ENCODE measurements at places on chromosomes 1 and 21.

DNA sequence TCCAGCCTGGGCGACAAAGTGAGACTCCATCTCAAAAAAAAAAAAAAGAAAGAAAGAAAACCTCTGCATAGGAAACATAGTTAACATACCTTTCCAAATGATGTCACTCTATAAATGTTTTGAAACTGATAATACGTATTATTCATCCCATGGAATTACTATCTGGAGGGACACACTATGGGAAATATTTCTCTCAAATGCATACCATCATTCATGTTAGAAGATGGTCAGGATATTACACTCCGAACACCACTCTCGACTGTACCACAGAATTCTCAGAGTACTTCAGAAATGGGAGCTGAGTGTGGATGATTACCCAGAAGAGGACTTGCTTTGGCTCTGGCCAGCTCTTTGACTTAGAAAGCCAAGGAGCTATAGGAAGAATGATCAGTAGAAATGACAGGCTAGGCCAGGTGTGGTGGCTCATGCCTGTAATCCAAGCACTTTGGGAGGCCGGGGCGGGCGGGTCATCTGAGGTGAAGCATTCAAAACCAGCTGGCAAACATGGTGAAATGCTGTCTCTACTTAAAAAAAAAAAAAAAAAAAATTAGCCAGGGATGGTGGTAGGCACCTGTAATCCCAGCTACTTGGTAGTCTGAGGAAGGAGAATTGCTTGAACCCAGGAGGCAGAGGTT is 5.2 kb upstream of the LIN28A start:
- DNase-seq = no peak

DNA sequence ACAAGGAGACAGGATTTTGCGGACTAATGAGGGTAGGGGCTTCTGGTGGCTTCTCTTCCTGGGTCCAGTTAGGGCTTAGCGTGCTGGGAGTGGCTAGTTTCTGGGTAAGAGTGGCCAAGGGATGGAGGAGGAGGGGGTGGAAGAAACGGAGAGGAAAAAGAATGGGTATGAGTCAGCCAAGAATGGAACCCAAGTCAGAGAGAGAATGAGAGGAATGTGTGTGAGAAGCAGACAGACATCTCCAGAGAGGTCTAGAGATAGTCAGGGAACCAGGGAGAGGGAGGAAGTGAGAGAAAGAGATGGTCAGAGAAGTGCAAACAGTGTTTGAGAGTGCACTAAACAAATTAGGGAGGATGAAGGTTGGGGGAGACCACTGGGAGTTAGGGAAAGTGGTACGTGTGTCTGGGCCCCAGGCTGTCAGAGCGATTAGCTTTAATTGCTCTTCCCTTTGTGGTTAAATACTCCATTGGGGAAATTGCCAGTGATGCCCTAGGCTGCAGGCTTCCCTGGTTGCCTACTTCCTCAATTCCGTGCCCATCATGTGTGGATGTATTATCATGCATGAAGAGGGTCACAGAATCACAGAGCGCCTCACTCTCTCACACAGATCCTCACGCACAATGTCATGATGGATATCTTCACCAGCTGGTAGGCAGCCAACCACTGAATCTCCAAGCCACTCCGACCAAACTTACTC is 1.4 kb downstream of the PEA15 start:
- DNase-seq = no peak

GRCh38 chr1:15810073-15810472 is 2.6 kb upstream of the UQCRHL start:
- no peak for DNase-seq

- peak; percentile 9 for DNase-seq
These were observed 21.8 kb downstream of the EXOC8 start for GRCh38 chr1:231315887-231316286.

- no peak for DNase-seq
These were observed 43.2 kb downstream of the HIVEP3 start for GRCh38 chr1:41875487-41875886.

- DNase-seq = no peak
These were observed 232.6 kb upstream of the C1orf174 start for GRCh38 chr1:4132352-4133296.

DNA sequence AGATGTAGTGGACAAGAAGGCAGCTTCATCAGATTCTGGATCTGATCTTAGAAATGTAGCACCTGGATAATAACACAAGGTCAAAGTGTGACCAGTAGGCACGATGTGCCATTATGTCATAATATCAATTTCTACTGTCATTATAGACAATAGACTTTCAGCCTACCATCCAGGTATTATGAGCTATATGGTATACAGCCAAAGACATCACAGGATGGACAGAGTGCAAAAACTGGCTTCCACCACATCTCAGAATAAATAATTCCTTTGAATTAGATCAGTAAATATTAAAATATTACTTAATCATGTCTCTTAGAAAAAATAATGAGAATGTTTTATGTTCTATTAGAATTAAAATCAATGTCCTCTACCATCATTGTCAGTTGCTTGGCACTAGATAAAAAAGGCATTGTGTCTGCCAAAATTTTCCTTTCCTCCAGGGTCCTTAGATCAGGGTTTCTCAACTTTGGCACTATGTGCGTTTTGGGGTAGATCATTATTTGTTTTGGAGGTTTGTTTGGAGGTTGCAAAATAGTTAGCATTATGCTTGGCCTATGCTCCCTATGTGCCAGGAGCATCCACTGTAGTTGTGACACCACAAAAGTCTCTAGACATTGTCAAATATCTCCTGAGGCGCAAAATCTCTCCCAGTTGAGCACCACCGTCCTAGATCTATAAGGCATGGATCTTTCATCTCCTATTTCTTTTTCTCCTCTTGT is 86.7 kb upstream of the NRIP1 start:
- DNase-seq = no peak

DNA sequence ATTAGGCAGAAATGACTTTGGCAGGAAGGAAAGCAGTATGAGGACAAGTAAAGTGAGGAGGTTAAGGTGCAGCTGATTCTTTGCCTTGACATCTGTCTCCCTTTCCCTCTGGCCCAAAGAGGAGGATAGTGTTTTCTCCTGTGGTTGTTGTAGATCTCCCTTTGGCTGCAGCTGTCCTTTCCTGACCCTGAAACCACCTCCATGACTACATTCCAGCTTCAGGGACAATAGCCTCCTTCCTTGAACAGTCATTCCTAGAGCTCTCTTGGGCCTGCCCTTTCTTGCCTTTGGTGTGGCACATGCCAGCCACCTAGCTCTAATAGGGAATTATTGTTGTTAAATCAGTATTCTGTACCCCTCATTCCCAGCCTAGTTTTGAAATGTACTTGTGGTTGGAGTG is 6.2 kb downstream of the ZMYM1 start:
- no peak for DNase-seq

GRCh38 chr1:231927431-231927830 is 300.8 kb downstream of the DISC1 start:
- no peak for DNase-seq

- DNase-seq = no peak
These were observed 216.4 kb downstream of the MATN1 start for GRCh38 chr1:30507016-30507312.

DNA sequence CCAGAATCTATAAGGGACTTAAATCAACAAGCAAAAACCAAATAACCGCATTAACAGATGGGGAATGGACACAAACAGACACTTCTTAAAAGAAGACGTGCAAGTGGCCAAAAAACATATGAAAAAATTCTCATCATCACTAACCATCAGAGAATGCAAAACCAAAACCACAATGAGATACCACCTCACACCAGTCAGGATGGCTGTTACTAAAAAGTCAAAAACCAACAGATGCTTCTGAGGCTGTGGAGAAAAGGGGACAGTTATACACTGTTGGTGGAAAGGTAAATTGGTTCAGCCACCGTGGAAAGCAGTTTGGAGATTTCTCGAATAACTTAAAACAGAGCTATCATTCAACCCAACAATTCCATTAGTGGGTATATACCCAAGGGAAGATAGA is 124.9 kb upstream of the OLIG2 start:
- no peak for DNase-seq

DNA sequence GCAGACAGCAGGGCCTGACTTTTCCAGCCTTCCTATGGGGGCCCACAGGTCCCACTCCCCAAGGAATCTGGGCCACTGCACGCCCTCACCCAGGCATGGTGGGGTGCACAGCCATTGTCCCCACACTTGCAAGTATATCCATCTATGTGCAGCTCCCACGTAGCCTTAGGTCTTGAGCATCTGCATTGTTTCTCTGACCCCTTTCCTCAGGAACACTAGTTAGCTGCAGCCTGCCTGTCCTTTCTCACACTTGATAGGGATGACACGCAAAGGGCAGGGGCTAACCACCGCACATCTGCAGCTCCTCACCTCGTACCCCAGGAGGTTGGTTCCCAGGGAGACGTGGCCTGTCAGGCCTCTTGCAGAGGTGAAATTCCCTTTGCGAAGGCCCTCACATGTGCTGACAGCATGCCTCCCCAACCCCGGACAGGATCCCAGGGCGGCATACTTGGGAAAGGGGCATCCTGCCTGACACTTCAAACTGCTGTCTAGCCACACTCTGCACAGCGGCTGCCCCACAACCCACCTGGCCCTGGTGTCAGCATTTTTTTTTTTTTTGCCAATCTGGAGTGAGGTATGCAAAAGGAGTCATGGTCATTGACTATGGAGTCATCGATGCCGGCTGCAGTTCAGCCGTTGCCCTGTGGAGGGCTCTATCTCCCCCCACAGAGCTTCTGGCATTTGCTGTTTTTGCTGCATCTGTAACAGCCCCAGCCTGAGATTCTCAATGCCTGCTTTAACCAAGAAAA is 5.0 kb downstream of the JMJD4 start:
- DNase-seq = no peak

- DNase-seq = no peak
These were observed 51.5 kb downstream of the DMRTA2 start for GRCh38 chr1:50371749-50372148.

- DNase-seq = peak; percentile 32
These were observed 186.4 kb upstream of the ZNHIT6 start for GRCh38 chr1:85894651-85895050.

DNA sequence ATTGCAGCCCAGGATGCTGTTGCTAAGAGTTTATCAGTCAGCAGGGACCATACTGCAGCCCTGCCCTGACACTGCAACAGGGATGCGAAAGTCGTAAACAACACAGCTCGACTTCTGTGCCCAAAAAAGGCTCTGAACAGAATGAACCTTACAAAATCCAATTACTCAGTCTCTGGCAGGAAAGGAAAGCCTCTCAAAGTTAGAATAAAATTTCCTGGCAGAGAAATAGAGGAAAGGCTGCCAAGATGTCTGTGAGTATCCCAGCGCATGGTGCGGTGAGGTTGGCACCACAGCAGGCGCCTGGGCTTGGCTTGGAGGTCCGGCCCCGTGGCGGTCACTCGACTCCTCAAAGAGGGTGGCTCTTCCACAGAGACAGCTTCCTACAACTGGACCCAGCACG is 185.8 kb downstream of the PCP4 start:
- peak; percentile 29 for DNase-seq

- DNase-seq = no peak
These were observed 76.3 kb downstream of the OBSCN start for GRCh38 chr1:228284148-228284495.

DNA sequence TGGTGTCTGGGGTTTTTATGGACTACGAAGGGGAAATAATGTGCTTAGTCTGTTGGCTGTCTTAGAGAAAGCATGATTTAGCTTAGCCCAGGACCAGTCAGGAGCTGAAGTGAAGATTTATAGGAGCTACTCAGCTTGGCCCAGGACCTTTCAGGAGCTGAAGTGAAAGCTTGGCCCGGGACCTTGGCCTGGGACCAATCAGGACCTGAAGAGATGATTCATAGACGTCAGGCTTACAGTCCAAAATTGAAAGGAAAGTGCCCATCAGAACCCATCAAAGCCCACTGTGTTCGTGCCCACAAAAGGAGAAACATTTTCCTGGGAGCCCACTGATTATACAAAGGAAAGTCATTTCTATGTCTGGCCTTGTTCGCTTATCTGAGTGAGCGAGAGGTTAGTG is 35.6 kb downstream of the MSTO1 start:
- DNase-seq = no peak

GRCh38 chr1:43648221-43648847 is 1.6 kb upstream of the KDM4A start:
- DNase-seq = no peak

DNA sequence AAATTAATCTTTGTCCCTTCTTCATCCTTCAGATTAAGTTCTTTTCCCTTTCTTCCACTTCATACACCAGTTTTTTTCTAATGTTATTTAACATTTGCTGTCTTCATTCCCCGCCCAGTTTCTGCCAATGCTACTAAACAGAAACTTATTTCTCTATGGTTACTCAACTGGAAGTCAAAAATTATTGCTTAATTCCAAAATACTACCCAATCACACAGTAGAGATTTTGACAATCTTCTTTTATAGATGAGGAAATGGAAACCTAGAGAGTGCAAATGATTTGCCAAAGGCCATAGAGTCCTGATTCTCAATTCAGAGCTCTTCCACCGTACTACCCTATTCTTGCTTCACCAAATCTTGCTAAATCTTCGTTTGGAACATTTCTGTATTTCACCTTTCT is 58.1 kb upstream of the SH3GLB1 start:
- DNase-seq = no peak

DNA sequence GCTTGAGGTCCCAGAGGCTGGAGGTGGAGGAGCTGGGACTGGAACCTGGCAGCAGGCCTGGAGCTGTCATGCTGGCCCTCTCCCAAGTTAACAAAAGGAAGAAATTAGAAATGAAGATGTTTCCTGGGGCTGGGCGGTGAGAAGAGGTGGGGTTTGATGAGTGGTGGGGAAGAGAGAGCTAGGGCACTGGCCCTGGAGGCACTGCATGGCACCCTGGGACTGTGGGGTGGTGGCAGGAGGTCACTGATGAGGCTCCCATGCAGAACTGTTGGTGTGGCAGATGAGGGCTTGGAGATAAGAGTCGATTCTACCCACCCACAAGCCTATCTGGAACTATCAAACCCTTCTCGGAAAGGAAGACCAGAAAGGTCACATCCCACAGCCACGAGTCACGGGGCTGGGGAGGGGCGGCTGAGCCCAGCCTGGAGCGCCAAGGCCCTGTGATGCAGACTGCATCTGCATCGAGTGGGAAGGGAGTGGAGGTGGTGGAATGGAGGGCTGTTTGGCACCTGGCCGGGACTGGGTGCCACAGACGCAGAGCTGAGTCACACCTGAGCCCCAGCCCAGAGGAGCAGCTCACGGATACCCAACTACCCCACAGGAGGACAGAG is 29.4 kb downstream of the MRPL37 start:
- DNase-seq = peak; percentile 54

DNA sequence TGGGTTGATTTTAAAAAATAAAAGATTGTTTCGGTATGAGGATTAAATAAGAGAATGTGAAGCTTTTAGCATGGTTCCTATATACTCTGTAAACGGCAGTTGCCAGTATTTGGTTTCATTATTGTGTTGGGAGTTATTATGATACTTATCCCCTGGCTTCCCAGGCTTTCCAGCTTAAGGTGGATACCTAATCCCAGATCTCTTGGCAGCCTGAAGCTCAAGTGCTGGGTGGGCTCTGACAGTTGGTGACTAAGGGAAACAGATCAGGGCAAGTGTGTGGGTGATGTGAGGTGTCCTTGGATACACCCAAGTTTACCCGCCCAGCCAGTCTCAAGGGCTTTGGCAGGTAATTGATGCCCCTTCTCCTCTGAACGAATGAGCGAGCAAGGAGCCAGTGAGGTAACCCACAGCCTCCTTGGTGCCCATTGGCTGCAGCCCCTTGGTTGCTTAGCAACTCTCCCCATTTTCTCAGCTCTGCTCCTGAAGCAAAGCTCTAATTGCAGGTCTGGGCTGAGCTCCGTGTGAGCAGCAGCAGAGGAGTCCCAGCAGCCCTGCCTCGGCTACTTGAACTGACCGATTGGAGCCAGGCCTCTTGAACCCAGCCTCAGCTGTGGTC is 6.1 kb downstream of the IPO13 start:
- no peak for DNase-seq
